A172 (cell line): ENCODE measurements at places on chromosomes 2 and 18. TPM values are rescaled to one million over a fixed set of nuclear protein-coding genes. Genes with fewer than 3 reads are reported as not detected.

DNA sequence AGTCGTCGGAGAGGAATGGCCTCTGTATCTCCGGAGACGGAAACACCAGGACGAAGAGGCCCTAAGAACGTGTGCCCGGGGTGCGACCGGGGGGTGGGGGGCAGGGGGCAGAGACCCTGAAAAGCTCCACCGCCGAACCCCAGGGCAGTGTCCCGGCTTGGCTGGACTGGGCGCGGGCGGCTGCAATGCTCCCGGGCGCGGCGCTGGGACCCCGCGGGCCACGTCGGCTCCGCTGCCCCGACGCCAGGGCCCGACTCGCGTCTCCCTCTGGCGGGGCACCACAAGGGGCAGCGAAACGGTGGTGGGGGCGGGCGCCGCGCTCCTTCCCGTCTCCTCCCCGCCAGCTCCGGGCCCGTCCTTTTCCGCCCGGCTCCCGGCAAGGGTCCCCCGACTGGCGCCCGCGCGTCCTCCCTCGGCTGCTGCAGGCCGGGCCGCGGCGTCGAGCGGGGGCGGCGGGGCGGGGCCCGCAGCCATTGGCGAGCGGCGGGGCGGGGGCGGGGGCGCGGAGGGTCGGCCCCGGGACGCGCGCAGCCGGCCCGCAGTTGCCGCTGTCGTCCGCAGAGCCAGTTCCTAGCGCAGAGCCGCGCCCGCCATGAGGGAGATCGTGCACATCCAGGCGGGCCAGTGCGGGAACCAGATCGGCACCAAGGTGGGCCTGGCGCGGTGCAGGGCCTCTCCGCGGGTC lies at the start of gene TUBB6:
TSS of gene TUBB6 (plus strand) at position 541 of the 685 bp plus-strand sequence. CDS start at position 593, 52 bp downstream.
- peak; percentile 34 for DNase-seq

- DNase-seq = no peak
Measured at GRCh38 chr2:224922142-224922727, 120.0 kb downstream of the DOCK10 start.

DNA sequence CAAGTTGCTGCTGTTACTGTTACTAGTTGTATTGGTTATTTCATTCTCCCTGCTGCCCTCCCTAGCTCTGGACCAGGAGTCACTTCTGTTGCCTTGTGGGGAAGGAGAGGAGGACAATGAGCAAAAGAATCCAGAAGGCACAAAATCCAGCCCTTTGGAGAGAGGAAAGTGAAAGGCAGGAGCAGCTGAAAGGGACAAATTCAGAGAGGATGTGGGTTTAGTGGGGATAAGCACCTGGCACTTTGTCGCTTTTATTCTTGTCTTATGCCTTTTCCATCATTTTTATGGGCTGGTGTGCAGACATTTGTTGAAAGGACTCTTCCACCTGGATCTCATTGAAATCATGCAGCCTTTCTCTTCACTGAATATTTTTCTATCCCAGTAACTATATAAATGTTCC lies 24.3 kb upstream of the LTBP1 start:
- DNase-seq = no peak

DNA sequence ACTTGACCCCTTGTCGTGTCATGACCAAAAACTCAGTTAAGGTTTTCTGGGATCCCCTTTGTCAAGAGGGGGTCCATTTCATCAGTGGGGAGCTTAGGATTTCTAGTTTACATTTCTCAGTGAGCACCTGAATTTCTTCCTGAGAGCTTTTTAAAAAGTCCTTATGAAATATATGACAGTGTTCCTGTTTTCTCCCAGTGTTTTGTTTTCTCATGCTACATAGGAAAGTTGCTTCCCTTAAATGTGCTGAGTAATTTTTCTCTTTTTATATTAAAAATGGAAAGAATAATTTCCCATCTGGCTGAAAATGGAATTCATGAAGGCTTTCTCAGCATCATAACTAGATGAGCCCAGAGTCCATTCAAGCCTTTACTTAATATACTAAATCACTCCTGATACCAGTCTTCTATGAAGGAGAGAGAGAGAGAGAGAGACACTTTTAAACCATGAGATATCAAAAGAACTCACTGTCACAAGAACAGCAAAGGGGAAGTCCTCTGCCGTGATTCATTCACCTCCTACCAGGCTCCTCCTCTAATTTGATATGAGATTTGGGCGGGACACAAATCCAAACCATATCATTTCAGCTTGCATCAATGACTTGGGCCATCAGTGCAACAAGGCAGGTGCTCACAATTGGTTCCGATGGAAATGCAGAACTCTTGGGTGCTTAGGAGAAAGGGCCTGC lies 61.1 kb downstream of the XRCC5 start:
- no peak for DNase-seq

DNA sequence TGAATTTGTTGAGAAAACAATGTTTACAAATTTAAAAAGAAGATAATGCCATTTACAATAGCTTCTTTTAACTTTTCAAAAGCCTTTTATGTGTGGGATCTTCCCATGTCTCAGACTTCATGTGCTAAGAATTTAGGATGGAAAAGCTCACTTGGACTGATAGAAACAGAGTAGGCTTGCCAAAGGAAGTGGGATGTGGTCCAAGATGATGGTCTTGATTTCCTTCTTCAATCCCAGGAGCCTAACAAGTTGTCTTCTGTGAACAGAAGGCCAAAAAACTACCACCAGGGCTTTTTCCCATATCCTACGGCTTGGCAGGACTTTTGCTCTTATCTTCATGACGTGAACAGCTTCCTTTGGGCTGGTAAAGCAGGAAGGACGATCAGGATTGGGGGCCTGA lies 9.5 kb downstream of the CXCR4 start:
- DNase-seq = no peak

DNA sequence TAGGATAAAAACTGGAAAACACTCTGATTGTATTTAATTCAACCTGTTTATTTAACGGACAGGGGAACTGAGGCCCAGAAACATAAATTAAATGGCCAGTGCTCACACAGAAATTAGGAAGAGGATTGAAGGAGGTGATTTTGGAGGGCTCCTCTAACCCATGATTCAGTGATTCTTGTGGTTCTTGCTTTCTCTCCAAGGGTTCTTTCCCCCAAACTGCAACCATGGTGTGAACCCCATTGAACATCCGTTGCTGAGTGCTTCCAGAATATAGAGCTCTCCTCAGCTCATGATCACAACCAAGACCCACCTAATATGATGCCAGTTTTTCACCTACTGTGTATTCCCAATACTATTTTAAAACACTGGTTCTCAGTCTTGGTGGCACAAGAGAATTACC lies 41.4 kb downstream of the BMP10 start:
- DNase-seq = no peak

DNA sequence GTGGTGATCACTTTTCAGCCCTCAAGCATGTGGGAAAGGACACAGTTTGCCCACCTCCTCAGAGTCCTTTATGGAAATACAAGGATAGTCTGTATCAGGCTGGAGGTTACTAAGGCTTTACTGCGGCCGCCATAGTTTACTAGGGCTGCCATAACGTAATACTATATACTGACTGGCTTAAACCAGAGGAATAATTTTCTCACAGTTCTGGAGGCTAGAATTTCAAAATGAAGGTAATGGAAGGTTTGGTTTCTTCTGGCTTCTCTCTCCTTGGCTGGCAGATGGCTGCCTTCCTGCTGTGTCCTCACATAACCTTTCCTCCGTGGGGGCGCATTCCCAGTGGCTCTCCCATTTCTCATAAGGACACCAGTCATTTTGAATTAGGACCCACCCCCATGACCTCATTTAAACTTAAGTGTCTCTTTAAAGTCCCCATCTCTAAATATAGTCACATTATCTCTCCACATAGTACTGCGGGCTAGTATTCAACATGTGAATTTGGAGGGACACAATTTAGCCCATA lies 12.5 kb upstream of the ATIC start:
- DNase-seq = no peak

GRCh38 chr2:160650196-160651118 lies 156.8 kb upstream of the RBMS1 start:
- no peak for DNase-seq

- no peak for DNase-seq
Measured at GRCh38 chr2:206201075-206201848, 41.6 kb downstream of the EEF1B2 start.

DNA sequence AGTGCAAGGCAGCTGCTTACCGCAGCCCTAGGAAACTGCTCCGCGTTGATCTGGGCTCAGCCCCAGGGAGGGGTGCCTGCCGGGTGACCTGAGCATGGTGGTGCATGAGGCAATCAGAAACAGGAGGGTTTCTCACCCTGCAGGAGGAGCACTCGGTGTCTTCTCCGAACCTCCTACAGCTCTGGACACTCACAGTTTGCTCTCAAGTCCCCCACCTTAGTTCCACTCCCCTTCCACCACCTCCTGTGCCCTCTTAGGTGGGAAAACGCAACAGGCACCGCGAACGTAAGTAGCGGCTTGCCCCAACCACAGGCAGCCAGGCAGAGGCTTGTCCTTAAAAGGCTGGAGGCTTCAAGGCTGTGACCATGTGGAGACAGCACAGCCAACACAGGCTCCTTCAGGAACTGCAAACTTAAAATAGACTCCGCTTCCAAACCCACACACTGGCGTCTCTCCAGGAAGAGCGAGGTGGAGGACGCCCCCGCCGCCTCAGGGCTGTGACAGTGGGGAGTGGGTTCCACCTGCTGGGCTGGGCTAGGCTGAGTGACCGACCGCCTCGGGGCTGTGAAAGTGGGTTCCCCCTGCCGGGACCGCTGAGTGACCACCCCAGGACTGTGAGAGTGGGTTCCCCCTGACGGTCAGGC lies 71.6 kb downstream of the NDUFA10 start:
- no peak for DNase-seq

DNA sequence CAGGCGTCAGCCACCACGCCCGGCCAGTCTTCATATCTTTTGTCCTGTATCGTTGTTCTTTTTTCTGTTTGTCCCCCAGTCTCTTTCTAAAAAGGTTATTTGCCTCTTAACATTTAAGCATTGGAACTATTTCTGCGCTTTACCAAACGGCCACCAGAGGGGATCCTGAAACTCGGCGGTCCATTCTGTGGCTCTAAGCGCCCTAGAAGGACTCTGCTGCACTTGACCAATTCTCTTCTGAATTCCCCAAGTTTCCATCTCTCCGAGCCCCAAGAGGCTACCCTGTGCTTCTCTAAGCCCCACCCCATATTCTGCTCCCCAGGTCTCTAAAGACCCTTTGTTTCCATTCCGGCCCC lies 33.1 kb upstream of the REG3G start:
- no peak for DNase-seq

GRCh38 chr2:63735263-63735662 lies 106.4 kb upstream of the UGP2 start:
- peak; percentile 14 for DNase-seq

DNA sequence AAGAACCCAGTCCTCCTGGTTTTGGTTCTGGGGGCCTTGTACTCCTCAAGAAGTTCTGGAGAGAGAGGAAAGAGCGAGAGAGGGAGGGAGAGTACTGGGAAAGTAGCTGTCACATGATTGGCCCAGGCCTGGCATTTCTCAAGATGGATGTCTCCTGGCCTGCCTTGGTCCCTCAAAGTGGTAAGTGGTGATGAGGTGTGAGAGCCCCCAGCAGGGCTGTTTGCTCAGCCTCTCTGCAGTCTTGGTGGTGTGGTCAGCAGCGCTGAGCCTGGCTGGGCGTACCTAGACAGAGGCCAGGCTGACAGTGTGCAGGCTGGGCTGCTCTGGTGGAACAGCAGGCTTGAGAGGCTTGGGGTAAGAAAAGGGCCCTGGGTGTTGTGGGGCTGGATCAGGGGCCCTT lies 2.5 kb downstream of the SPEG start:
- no peak for DNase-seq

GRCh38 chr2:67899187-67899586 lies 163.6 kb downstream of the C1D start:
- no peak for DNase-seq

GRCh38 chr2:165872101-165872791 lies 78.2 kb upstream of the GALNT3 start:
- DNase-seq = no peak

DNA sequence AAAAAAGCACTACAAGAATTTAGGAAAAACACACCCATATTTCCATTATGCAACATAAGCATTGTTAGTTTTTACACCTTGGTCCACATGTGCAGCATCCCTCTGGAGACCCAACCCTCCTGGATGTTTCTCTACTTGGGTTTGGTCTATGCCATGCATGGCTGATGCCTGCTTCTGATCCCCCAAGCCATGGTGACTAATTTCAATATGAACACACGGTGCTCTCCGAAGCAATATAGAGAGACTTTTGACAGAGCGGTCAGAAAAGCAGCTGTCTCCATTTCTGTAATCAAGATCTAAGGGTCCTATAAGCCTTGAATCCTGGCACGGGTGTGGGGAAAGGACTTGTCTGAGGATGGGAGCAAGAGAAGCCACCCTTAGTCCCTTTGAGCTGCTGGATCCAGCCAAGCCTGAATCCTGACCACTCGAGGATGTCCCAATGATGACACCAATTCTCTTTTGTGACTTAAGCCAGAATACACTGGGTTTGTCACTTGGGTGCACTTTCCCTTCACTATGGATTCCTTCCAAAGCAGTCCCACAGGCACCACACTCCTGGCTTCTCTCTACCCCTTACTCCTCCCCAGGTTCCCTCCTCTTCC lies 91.5 kb downstream of the ACTR2 start:
- DNase-seq = no peak

DNA sequence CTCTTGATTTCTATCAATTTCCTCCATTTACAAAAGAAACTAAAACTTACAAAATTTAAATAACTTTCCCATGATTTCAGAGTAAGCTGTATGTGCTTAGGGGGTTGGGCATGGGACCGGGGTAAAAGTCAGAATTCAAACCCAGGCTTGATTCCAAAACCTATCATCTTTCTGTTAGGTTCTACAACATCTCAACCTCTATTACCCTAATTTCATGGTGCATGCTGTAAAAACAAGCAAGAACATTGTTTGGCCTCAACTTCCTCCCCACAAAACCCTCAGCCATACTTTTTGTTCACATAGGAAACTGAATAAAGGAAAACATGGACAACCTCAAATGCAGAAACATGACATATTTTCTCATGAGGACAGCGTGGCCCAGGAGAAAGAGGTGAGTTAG lies 59.3 kb downstream of the RDH14 start:
- no peak for DNase-seq

GRCh38 chr2:182316950-182317349 lies 109.9 kb downstream of the PDE1A start:
- DNase-seq = no peak

GRCh38 chr18:23847321-23847986 lies 158.2 kb downstream of the LAMA3 start:
- DNase-seq = no peak

GRCh38 chr2:23350041-23350791 lies 34.8 kb upstream of the KLHL29 start:
- no peak for DNase-seq

- no peak for DNase-seq
Measured at GRCh38 chr2:84449055-84449454, 10.0 kb downstream of the SUCLG1 start.

DNA sequence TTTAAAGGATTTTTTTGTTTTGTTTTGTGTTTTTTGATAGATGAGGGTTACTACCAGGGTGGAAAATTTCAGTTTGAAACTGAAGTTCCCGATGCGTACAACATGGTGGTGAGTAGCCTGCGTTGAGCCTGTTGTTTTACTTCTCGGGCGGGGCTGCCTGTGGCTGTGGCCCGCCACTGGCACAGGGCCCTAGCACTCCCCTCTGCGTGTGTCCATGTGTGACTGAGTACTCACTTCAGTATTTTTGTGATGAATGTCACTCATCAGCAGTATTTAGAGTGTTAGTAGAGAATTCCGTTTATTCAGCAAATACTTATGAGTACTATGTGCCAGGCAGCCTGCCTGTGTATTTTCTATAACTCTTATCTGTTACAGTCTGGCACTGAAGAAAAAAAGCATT lies 44.3 kb upstream of the SCLY start:
- no peak for DNase-seq

The GKN1 gene
- not detected in 2 replicates for total RNA-seq

The SCYGR2 gene
- total RNA-seq = not detected in 2 replicates

The HS6ST1 gene
- 33.7 and 45.8 TPM in 2 replicates for total RNA-seq

The CRYBA2 gene
- total RNA-seq = not detected in 2 replicates

The AQP12B gene
- total RNA-seq = not detected in 2 replicates

The CACNB4 gene
- 1.8 and 2.2 TPM in 2 replicates for total RNA-seq
